Activated naive CD8-positive, alpha-beta T cell treated with anti-CD3 and anti-CD28 coated beads for 36 hours (primary cell): ENCODE measurements at places on chromosomes 7 and 10.

DNA sequence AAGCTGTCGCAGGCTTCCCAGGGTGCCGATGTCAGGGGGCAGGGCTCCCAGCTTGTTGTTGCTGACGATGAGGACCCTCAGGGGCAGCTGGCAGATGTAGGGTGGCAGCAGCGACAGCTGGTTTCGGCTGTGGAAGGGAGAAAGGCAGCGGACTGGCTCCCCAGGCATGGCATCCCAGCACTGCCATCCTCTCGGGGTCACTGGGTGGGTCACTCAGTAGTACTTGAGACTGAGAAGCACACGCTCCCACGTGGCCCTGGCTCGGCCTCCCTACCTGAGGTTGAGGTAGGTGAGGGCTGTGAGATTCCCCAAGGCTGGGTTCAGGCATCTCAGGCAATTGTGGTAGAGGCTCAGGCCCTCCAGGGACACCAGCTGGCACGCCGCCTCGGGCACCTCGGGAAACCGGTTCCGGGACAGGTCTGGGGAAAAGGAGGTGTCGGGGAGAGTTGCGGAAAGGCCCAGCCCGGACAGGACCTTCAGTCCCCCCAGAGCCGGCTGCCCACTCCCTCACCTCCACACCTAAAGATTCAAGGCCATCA, 3.8 kb downstream of the LRCH4 start:
- no peak for DNase-seq

- DNase-seq, result no peak
These were observed 507 bp downstream of the CCDC201 start for GRCh38 chr7:45872116-45873034.

DNA sequence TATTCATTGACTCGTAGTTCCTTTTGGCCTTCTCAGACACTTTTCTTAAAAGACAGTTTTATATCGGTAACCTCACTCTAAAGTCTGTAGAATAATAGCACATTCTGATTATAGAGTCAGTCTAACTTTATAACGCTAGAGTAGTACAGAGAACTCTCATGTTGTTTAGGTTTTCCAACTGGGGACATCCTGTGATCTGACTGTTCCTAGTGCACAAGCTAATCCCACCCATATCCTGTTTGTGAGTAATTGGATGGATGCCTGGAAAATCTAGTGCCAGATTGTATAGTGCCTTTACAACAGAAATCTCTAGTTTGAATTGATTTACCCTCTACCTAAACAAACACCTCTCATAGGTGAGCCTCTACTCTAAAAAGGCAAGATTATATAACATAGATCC, 107.4 kb downstream of the ZEB1 start:
- DNase-seq, result no peak

DNA sequence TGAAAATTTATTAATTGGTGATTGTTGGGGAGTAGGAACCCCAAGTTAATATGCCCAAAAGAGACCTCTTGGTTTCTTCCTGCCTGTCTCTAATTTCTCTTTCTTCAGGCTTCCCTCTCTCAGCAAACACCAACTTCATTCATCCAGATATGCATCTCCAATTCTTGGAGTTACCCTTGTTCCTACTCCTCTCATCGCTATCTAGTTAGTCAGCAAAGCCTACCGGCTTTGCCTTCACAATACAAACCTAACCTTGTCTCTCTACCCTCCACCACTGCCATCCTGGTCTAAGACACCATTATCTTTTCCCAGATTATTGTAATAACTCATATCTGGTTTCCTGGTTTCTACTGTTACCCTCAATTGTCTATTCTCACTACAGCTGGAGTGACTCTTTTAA, 47.9 kb downstream of the MRPL32 start:
- no peak for DNase-seq

DNA sequence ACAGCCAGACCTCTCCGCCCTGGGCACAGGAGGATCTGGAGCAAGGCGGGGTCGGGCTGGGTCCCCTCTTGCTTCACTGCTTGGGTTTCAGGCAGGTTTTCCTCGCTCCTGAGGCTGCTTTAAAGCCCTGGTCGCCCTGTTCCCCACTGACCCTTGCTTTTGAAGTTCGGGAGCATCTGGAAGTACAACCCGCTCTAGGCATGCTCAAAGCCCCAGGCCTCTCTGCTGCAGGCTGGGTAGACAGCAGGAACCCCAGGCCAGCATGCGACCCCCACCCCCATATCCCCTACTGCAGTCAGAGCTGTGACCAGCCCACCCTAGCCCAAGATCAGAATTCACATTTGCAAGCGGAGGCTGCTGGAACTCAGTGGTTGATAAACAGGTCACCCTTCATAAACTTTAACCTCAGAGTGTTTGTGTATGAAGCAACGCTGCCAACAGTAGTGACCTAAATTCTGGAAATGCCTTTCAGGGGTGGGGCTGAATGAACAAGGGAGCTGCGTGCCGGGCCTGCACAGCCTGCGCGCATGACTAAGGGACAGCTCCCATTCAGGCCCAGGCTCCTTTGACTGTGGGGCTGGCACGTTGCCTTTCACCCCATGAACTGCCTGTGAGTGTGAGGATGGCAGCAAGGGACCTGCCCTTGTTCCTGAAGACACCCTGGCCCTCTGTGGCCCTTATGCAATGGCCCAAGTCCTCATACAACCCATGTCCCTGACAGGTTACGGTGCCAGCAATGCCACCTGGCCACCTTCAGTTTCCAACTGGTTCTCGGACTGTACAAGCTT, 52.5 kb downstream of the PROSER2 start:
- DNase-seq, result no peak

DNA sequence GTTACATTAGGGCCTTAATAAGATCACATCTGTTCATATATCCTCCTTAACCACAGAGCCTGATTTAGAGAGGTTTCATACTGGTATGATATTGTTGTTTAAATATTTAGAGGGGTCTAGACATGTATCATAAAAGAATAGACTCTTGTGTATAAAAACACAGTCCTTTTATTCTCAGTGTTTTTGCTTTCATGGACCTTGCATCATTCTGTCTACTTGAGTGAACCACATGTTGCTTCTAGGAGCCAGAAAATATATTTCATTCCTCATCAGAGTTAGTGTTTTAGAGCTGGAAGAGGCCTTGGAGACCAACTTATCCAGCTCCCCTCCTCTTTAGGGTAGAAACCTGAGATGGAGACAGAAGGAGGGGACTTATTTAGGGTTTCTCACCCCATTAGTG, 312.8 kb downstream of the LRMDA start:
- no peak for DNase-seq

- no peak for DNase-seq
These were observed 34.8 kb downstream of the CDH23 start for GRCh38 chr10:71431239-71432100.
